ENCODE measurements at places on chromosomes 3 and 15.

DNA sequence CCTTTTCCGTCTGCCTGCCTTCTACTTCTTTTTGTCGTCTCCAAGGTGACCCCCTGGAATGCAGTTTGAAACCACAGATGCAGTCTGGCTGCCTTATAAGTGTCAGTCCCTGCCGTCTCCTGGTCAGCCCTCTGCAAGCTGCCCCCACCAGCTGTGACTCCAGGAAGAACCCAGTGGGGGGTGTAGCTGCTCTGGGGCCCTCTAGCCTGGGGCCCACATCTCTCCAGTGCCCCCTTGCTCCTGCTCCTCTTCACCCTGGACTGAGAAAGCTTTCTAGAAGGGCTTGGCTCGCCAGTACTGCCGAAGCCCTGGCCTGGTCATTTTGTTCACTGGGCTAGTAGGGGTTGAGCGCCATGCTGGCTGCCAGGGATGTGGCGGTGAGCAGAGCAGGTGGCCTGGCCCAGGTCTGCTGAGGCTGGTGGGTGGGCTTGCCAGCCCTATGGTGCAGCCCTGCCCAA is 21.3 kb downstream of the SYNM start:
- DNase-seq, result no peak

DNA sequence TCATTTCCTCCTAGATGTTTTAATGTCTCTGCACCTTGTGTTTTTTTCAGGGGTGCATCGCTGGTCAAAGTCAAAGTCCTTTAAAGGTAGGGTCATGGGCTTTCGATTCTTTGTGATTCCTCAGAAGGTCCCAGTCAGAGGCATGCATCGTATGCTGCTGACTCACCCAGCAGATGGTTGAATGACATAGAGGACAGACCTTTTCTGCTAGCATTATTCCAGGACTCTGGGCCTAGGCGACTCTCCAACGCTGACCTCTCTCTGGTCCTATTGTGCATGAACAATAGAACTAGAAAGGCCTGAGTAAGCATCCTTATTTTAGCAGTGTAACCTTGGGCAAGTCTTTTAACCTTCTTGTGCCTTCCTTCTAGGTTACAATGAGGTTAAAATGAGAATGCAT is 75.9 kb downstream of the DGKG start:
- DNase-seq, result no peak

GRCh38 chr15:70034596-70034995 is 63.1 kb downstream of the TLE3 start:
- no peak for DNase-seq

GRCh38 chr3:160886421-160886820 is 130.4 kb downstream of the PPM1L start:
- DNase-seq, result no peak

DNA sequence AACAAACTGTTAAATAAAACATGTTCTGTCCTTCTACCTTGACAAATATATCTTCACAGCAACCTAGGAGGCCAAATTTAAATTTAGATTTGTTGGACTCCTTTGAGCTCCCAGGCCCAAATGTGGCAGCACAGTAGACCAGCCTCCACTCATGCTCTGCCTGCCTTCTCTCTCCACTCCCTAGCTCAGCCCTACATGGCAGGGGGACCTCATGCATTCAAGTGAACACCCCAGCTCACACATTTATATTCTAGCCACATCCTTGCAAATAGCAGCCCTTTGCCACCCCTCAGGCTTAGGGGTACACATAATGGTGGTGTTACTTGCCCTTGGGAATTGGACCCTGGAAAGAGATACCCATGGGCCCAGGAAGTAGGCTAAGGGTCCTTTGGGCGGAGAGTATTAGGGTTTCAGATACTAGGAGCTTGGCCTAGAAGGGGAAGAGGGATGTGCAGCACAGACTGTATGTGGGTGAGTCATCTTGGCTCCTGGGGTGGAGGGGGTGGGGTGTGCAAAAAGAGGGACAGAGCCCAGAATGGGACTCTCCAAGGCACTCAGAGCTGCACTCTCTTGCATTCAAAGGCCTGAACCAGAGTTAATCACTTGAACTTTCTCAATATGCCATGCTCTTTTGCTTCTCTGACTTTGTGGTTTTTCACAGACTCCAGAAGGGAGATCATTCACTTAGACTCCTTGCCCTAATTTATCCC is 268.4 kb upstream of the ROPN1 start:
- no peak for DNase-seq

- DNase-seq, result no peak
These were observed 51.0 kb downstream of the MME start for GRCh38 chr3:155131104-155131503.

- peak; percentile 68 for DNase-seq
These were observed 94.1 kb downstream of the ITPR1 start for GRCh38 chr3:4587061-4587837.

Measured in activated CD4-positive, alpha-beta T cell treated with anti-CD3 and anti-CD28 coated beads, Interleukin-2, amount 50 U/mL, for 16 hours (primary cell).